ENCODE measurements at places on chromosomes 7 and 10.

- DNase-seq, result no peak
Observed at GRCh38 chr7:139451638-139452037, 31.8 kb downstream of the KLRG2 start.

- DNase-seq, result no peak
Observed at GRCh38 chr10:120760253-120760652, 90.9 kb upstream of the WDR11 start.

DNA sequence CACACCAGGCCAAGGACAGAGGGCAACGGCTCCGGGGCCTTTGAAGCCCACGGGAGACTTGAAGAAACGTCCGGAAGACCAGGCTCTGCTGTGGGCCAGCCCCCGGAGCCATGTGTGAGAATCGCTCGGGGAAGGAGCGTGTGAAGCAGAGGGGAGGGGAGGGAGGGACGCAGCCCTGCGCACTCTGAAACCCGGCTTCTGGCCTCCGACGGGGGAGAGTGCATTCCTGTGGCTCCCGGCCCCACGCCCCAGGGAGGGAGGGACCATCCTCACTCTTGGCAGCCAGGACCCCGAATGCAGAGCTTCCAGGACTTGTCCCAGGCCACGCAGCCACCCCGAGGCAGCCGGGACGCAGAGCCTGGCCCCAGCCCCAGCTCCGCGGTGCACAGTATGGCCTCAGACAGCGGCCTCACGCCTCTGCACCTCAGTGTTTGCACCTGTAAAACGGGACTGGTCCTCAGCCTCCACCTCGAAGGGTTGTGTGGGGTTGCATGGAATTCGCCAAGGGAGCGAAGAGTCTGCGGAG is 67.4 kb downstream of the PDGFA start:
- no peak for DNase-seq

- no peak for DNase-seq
Observed at GRCh38 chr10:77741746-77742145, 104.1 kb upstream of the KCNMA1 start.

DNA sequence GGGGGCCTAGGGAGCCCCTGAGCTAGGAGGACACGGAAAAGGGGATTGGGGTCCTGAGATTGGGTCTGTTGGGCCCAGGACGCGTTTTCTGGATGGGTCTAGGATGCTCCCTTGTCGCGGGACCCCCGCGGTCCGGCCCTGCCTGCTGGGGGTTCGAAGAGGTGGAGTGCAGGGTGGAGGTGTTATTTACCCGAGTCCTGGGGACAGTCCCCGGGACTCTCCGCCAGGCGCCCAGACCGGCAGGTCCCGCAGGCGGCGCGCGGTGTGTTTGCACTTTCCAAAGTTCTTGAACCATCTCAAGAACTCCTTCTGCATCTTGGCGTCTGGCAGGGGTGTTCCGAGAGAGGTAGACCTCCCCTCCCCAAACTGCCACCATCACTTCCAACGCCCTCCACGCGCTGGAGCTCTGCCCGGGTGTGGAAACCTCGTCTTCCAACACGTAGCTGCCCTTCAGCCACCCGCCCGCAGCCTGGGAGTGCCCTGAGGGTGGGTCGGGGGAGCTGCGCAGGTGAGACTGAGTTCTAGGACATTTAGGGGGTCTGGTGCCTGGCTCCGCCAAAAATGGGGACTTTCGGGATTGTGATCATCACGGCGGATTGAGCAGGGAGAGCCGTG is 569 bp downstream of the CAV1 start:
- DNase-seq, result no peak

- DNase-seq, result no peak
Observed at GRCh38 chr7:24197852-24198251, 86.1 kb upstream of the NPY start.

DNA sequence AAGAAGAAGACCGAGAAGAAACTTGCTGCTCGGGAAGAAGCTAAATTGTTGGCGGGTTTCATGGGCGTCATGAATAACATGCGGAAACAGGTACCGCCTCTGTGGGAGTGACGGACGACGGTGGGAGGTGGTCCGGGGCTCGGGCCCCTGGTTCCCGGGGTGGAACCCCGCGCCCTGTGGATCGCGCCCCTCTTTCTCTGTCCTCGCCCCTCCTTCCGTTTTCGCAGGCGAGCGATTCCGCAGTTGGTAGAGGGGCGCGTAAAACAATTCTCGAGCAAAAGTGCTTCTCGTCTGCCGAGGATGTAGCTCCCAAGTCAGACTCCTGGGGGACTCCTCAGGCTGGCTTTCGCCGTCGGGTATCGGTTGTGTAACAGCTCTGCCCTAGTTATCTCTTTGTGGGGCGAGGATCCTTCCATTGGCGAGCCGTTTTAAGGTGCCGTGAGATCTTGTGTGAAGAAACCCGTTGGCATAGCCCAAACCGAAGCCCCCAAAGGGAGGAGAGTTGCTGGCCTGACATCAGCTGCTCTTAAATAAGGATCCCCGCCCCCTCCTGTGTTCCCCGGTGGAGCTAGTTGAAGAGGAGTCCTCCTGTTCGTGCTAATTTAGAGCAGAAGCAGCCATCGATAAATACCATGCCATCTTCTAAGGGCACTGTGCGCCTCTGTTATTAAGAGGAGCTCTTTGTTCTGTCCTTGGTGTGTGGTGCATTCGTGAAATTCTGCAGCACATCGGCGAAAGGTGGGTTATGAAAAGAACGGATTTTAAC is 655 bp downstream of the KLHL7 start:
- DNase-seq, result peak; percentile 7

DNA sequence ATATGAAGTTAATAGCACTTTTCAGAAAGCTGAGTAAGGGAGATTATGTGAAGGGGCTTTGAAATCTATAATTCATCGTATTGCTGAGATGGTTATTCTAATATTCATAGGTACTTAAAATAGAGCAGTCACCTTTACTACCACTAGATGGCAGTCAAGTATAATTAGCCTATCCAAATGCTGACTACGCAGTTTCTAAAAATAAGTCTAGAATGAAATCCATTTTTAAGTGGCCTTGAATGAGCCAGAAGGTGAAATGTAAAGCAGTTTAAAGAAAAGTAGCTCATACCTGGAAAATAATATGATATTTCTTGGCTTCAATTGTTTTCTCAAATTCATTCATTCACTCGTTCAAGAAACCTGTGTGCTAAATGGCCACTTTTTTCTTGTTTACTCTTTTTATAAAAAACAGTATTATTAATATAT is 1277.1 kb downstream of the GATA3 start:
- DNase-seq, result no peak

DNA sequence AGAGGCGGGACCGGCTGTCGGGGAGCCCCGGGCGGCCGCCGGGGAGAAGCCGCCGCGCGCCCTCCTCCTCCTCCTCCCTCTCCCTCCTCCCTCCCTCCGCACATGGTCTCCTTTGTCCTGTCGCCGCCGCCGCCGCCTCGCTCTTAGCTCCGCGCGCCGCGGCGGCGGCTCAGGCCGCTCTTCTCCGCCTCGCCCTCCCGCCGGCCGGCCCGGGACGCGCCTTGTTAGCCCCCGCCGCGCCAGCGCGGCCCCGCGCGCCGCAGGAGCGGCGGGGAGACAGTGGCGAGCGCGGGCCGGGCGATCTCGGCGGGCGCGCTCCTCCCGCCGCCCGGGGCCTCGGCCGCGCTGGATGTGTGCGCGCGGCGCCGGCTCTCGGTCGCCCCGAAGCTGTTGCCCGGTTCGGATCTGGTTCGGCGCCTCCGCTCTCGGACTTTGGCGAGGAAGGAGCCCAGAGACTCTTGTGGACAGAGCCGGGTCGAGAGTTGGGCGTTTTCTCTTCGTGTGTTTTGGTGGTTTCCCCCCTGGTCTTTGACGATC is 437.4 kb upstream of the GALNT17 start:
- DNase-seq, result no peak

GRCh38 chr10:111801841-111802240 is 381.7 kb downstream of the GPAM start:
- DNase-seq, result no peak

- no peak for DNase-seq
Observed at GRCh38 chr7:4712281-4713182, 30.4 kb downstream of the FOXK1 start.

- no peak for DNase-seq
Observed at GRCh38 chr10:86655596-86655995, 1.2 kb downstream of the OPN4 start.

DNA sequence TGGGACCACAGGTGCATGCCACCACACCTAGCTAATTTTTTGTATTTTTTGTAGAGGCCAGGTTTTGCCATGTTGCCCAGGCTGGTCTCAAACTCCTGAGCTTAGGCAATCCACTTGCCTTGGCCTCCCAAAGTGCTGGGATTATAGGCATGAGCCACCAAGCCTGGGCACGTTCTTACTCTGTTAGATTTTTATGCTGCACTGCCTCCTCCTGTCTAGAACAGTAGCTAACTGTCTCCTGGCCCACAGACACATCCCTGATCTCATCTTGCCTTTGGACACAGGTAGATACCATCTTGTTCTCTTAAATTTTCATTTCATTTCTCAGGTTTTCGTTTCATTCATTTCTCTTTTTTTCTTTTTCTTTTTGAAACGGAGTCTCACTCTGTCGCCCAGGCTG is 41.1 kb downstream of the BLVRA start:
- no peak for DNase-seq

- no peak for DNase-seq
Observed at GRCh38 chr10:48803801-48804584, 119.3 kb downstream of the WDFY4 start.

- DNase-seq, result no peak
Observed at GRCh38 chr10:12191715-12192114, 4.0 kb downstream of the NUDT5 start.

DNA sequence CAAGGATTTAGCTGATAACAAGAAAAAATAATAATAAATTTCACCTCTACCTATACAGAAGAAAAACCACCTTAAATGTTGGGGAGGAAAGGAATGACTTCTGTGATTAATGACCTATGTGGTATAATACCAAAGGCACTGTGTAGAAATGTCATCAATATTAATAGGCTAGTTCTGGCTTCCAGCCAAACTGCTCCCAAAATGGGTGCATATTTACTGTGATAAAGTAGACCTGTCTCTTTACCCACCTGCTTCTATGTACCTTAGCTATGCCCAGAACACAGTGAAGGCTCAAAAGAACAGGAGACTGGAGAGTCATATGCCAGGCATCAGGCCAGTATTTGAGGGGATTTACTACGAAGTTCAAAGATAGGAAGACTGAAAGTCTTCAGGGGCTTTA is 76.0 kb downstream of the ATE1 start:
- DNase-seq, result no peak

DNA sequence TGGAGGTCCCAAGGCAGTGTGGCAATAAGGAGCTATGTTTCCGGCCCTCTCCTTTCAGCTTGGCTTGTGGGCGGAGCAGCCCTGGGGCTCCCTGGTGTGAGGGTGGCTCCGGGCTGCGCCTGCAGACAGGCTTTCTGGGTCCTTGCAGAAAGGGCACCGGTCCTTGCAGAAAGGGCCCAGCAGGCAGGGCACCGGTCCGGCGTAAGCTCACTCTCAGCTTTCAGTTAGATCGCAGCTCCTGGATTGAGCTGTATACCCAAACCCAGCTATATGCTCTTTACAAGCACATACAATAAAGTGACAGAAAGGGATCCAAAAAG is 293.8 kb upstream of the SHH start:
- DNase-seq, result no peak

DNA sequence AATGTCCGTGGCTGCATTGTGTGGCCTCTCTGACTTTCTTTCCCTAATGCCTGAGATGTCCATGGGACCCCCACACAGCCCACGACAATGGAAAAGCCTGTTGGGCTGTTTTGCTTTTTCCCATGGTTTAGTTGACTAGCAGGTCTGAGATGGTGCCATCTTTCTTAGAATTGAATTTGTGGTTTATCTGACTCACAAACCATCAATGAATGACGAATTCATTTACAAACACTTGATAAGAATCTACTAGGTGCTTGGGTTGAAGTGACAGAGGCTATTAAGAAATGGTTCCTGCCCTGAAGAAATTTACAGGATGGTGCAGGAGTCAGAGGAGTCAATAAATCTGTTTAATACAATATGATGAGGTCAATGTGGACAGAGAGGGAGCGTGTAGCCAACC is 75.4 kb downstream of the OTUD1 start:
- DNase-seq, result no peak

DNA sequence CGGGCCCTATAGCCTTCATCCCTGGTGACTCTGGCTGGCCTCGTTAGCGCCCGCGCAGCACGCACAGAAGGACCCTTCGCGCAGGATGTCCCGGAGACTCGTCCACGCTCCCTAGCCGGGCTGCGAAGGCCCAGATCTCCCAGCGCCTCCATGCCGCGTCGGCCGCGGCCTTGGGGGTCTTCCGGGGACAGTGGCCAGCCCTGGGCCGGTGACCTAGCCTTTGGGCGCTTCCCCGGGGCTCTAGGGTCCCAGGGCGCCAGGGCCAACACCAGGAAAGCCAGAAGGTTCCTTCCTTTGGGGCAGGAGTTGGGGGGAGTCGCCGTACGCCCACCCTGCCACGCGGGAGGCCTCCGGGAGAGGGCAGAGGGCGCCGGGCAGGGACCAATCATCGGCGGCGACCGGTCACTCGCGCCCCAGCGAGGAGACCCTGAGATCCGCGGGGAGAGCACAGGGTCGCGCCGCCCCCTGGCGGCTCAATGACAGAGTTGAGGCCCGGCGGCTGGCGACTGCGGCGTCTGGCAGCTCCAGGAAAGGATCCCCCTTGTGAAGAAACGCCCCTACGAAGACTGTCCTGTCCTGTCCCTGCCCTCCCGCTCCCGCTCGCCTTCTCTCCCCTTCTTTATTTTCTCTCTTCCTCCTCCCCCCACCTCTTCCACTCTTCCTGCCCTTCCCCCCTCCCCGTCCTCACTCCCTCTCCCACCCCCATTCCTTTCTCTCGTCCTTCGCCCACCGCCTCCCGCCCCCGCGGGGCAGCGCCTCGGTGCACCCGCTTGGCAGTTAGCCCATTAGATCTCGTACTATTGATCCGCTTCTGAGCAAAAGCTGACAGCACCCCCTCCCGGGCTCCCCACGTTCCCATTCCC is 62.3 kb upstream of the LBX1 start:
- DNase-seq, result peak; percentile 23

- DNase-seq, result no peak
Observed at GRCh38 chr7:2116989-2117591, 115.7 kb downstream of the MAD1L1 start.

DNA sequence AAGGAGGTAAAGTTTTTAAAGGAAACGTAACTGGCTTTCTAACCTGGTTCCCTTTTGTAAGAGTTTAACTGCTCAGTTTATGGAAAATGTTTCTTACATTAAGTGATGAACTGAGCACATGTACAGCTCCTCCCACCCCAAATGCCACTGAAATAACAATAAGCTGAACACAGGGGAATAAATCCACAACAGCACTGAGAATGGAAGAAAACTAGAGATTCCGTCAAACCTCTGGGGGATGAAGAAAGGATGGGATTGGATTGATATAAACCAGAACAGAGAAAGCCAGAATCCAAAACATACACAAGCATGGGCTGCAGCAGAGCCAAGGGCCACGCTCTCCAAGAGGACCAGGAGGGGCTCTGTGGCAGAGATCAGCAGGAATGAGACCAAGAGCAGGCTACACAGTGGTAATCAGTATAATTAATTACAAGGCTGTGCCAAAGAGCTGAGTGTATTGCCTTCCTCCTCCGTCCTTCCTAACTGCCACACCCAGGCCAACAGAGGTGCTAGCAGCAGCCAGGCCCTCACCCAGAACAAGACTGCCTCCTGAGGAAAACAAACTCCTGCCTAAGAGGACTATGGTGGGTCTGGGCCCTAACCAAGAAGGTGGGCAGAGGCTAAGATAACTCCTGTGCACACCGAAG is 73.9 kb downstream of the KIAA1549 start:
- no peak for DNase-seq

GRCh38 chr10:101234333-101234732 is 5.1 kb upstream of the LBX1 start:
- DNase-seq, result no peak

- DNase-seq, result no peak
Observed at GRCh38 chr7:21828841-21829240, 116.9 kb downstream of the CDCA7L start.

Data from activated CD4-positive, alpha-beta T cell treated with anti-CD3 and anti-CD28 coated beads, Interleukin-2, amount 50 U/mL, for 24 hours (primary cell).